ENCODE measurements at places on chromosomes 1 and 21.
A peak's percentile ranks its signal among the peaks of the same experiment; 100 is the strongest.

DNA sequence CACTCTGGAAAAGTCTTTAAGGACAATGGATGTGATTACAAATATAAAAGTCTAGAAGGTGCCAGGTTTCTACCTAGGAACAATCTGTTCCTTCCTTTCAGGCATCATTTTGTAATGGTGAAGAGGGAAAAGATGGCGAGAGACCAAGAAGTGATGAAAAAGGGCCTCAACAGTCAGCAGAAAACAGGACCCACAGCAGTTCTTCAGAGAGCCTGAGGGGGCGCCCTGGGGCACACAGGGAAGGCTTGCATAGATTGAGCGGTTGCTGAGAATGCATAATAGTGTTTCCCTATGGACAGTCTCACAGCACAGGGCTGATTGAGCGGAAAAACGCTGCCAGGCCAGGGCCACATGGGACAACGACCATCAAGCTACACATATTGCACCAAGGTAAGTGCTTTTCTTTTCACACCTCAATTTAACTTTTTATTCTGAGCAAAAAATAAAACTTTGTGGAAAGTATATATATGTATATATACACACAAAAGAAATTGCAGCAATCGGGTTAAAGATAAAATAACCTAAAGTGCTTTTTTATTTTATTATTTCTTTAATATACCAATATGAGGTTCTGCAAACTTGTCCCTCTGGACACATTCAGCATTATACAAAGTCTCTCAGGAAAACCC is 3.1 kb upstream of the YRDC start:
- peak; percentile 77 for DNase-seq

DNA sequence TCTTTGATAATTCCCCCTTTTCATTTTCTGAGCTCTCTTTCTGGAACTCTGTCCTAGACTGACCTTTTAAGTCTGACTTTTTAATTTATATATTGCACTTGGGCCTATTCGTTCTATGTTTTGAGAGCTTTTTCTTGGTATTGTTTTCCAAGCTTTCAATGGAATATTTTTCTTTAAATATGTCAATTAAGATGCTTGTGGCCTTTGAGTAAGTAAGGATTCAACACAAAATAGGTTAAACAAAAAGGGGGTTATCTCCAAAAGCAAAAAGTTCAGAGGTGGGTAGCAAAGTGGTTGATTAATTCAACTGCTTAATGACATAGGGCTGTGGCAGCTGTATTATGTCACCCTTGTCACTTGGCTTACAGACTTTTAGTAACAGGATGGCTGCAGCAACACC is 315.9 kb downstream of the LMX1A start:
- no peak for DNase-seq

- DNase-seq = no peak
Measured at GRCh38 chr1:226444901-226445300, 37.0 kb upstream of the PARP1 start.

DNA sequence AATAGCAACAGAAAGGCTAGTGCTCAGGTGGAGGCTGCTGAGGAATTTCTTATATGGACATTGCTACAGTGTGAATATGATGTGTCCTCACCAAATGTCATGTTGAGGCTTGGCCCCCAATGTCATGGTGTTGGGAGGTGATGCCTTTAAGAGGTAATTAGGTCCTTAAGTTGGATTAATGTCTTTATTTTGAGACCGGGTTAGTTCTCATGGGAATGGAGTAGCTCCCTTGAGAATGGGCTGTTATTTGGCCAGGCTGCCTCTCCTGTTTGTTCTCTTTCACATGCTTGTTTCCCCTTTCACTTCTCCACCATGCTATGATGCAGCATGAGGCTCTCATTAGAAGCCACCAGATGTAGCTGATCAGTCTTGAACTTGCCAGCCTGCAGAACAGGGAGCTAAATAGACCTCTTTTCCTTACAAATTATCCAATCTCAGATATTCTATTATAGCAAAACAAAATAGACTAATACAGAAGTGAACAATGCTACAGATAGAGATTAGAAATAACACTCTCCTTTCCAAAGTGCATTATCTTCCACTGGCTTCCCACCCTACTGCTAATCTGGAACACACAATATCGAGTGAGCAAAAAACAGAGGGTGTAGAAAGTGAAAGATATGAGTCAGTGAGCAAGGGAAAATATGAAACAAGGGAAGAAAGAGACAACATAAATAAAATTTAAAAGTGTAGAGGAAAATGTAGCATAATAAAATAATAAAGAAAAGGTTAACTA is 160.2 kb downstream of the NTMT2 start:
- DNase-seq = no peak

DNA sequence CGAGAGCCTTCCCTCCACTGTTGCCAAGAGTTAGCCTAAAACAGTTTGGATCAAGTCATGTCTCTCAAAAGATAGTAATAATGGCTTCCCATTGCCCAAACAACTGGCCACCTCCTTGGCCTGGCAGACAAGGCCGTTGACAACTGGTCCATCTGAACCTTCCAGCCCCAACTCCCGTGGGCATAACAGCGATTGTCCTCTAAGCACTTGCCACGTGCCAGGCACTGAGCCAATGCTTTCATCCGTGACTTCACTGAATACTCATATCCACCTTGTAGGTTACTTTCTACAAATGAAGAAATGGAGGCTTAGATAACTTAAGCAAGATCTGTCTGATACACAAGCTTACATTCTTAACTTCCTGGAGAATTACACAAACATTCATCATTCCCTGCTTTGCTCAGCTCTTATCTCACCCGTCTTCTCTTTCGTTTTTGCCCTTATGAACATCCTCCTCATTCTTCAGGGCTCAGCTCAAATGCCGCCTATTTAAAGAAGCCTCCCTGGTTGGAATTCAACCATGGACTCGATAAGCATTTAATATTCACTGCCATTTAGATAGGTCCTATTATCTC is 106.4 kb downstream of the KCND3 start:
- no peak for DNase-seq

DNA sequence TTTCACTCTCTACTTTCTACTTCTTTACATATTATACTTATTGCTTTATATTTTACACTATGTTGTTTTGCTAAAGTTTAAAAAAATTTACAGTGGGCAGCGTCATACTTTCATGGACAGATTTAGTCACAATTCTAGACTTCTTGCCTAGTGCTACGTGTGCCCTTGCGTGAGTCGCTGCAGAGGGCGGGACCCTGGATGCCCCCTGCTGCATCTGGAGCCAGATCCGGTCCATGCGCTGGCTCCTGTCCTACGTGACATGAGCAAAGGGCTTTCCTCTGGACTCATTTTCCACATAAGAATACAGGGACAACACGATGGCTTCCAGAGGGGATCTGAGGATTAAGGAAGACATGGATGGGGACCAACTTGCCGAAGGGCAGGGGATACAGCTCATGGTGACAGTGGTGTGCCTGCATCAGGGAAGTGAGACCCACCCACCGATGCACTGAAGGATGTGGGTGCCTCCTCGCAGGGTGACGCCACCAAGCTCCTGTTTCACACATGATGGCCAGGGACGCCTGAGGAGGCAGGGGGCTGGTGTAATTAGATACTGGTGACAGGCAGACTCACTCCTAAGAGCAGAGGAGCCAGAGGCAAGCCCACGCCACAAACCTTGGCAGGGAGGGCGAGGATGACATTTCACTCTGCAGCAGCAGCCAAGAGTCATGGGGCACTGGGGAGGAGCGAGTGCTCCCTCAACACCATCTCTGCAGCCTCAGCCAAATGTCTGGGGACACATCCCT is 86.6 kb downstream of the DMRTB1 start:
- no peak for DNase-seq

Measured in NCI-H1930 (cell line).